ENCODE measurements at places on chromosomes 2 and 18. TPM values are rescaled to one million over a fixed set of nuclear protein-coding genes. Genes with fewer than 3 reads are reported as not detected.

GRCh38 chr2:569681-570080, 107.5 kb downstream of the TMEM18 start:
- DNase-seq, result no peak
- peaks cover 30% of the 10 kb centered on the region for H3K4me1 ChIP-seq
- H3K36me3 ChIP-seq, result peaks cover 5% of the 10 kb centered on the region
- H3K27ac ChIP-seq, result no peak overlapping the region
- no peak overlapping the region for H3K4me3 ChIP-seq

BUB1 gene
- 7.6 TPM for total RNA-seq

DNA sequence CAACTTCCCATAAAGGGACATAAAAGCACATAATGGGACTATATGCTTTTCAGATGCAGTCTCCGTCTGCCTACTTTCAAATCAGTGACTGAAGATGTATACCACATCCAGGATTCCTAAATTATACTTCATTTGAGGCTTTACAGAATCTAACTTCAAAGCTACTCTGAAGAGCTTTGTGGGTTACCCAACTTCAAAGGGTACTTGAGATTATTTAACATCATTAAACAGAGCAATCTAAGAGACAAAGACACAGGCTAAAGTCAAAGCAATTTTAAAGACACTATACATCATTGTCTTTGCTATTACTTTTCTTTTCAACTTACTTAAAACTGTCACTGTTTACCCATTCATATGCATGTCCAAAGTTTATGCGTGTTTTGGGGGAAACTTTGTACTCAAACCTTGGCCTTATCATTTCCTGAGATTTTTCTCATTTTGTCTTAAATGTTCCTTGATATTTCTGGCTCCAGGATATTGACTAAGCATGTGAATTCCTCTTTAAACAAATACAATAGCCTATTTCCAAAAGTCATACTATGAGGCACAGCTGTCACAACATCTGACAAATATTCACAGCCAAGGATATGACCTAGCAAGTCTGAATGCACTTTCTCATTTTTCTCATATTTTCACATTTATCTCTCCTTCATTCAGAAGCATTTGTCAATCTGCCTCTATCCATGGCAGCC, 1985.1 kb upstream of the PIK3C3 start:
- H3K36me3 ChIP-seq, result no peaks in the 10 kb centered on the region
- H3K27ac ChIP-seq, result no peak overlapping the region
- H3K4me1 ChIP-seq, result peaks cover 11% of the 10 kb centered on the region
- no peak overlapping the region for H3K4me3 ChIP-seq
- no peaks in the 10 kb centered on the region for H3K27me3 ChIP-seq

DNA sequence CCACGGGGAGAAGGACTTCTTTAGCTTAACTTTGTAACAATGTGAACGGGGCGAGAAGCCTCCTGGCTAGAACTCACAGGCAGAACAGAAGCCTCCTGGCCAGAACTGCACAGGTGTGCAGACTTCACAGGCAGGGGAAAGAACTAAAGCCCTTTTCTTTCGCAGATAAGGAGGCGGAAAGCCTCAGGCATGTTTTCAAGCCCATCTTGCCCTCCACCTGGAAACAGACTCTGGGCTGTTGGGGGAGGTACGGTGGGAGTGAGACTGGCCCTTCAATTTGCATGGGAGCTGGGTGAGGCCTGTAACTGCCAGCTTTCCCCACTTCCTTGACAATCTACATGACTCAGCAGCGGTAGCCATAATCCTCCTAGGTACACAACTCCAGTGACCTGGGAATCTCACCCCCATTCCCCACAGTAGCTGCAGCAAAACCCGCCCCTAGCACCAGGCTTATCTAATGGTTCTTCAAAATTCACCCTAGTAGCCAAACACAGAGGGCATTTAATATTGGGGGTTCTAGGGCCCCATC, 22.9 kb upstream of the ABCA12 start:
- H3K4me1 ChIP-seq, result no peaks in the 10 kb centered on the region
- H3K36me3 ChIP-seq, result peaks cover 6% of the 10 kb centered on the region
- H3K4me3 ChIP-seq, result no peak overlapping the region
- H3K27ac ChIP-seq, result no peak overlapping the region

DNA sequence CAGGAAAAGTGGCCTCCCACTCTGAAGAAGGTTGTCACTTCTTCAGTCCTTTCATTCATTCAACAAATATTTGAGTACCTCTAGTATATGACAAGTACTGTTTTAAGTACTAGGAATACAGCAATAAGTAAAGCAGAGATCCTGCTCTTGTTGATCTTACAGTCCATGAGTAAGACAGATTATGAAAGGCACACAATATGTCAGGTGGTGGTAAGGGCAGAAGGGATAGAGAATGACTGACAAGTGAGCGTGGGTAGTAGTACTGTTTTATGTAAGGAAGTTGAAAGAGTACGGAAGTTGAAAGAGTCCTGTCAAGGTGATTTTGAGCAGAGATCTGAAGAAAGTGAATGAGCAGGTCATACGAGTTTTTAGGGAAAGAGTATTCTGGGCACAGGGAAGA, 111.3 kb downstream of the GALNT1 start:
- H3K36me3 ChIP-seq, result peaks cover 9% of the 10 kb centered on the region
- H3K4me1 ChIP-seq, result peaks cover 9% of the 10 kb centered on the region
- no peaks in the 10 kb centered on the region for H3K27me3 ChIP-seq
- H3K27ac ChIP-seq, result no peak overlapping the region
- H3K4me3 ChIP-seq, result no peak overlapping the region
- no peak for DNase-seq

GRCh38 chr2:213834746-213835145, 550.5 kb downstream of the SPAG16 start:
- H3K27me3 ChIP-seq, result no peaks in the 10 kb centered on the region
- no peak for DNase-seq
- H3K4me1 ChIP-seq, result peaks cover 9% of the 10 kb centered on the region
- no peaks in the 10 kb centered on the region for H3K36me3 ChIP-seq

CHAC2 gene
- total RNA-seq, result 2.9 TPM

EPB41L5 gene
- 12.5 TPM for total RNA-seq

- peaks cover 2% of the 10 kb centered on the region for H3K27me3 ChIP-seq
- no peak overlapping the region for H3K4me3 ChIP-seq
- no peak overlapping the region for H3K27ac ChIP-seq
- no peak for DNase-seq
- no peaks in the 10 kb centered on the region for H3K4me1 ChIP-seq
Observed at GRCh38 chr2:52698408-52698807, 1069.2 kb upstream of the CHAC2 start.

GRCh38 chr2:32810909-32811495, 135.8 kb upstream of the LTBP1 start:
- no peak for DNase-seq
- peaks cover 18% of the 10 kb centered on the region for H3K4me1 ChIP-seq
- no peak overlapping the region for H3K27ac ChIP-seq
- H3K36me3 ChIP-seq, result peaks cover 5% of the 10 kb centered on the region
- no peaks in the 10 kb centered on the region for H3K27me3 ChIP-seq
- H3K4me3 ChIP-seq, result no peak overlapping the region

DNA sequence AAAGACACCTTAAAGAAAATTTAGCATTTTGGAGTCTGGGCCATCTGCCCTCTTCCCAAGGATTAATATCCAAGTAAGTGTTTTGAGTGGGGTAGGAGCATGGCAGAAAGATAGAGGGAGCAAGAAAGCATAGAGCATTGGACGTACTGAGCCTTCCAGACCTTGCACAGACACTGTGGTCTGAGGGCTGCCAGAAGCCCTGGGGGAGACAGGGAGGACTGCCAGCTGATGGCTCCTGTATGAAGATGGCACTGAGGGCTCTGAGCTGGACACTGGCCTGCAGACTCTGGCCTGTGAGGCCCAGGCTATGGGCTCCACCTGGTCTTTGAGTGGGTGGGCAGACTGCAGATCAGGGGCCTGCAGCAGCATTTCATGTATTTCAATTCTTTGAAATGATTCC, 2.9 kb upstream of the PKDCC start:
- H3K27me3 ChIP-seq, result no peaks in the 10 kb centered on the region
- no peak overlapping the region for H3K27ac ChIP-seq
- H3K36me3 ChIP-seq, result peaks cover 3% of the 10 kb centered on the region
- DNase-seq, result no peak
- H3K4me3 ChIP-seq, result no peak overlapping the region

NCL gene
- total RNA-seq, result 298 TPM

DNA sequence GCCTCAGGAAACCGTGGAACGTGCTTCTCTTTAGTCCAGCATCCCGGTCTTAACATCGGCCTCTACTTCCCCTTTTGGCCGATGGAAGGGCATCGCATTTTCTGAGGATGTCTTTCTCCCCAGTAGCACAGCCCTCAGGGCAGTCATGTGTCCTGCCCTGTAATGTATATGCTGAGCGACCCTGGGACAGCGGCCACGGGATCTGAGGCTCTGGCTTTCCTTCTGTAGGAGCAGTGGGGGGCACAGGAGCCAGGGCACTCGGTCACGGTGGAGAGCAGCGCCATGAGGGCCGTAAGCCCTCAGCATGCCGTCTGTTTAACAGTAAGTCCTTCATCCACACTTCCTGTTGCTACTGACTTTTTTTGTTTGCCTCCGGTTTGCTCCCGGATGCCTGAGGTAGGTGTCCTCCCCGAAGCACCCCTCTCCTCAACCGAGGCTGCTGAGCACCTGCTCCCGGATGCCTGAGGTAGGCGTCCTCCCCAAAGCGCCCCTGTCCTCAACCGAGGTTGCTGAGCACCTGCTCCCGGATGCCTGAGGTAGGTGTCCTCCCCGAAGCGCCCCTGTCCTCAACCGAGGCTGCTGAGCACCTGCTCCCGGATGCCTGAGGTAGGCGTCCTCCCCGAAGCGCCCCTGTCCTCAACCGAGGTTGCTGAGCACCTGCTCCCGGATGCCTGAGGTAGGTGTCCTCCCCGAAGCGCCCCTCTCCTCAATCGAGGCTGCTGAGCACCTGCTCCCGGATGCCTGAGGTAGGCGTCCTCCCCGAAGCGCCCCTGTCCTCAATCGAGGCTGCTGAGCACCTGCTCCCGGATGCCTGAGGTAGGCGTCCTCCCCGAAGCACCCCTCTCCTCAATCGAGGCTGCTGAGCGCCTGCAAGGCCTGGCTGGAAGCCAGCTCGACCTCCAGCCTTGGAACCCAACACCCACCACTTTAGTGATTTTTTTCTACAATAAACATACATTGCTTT, 169.3 kb downstream of the HDAC4 start:
- peaks cover 17% of the 10 kb centered on the region for H3K4me1 ChIP-seq
- H3K36me3 ChIP-seq, result no peaks in the 10 kb centered on the region
- H3K27ac ChIP-seq, result no peak overlapping the region
- no peak for DNase-seq
- no peaks in the 10 kb centered on the region for H3K27me3 ChIP-seq

DNA sequence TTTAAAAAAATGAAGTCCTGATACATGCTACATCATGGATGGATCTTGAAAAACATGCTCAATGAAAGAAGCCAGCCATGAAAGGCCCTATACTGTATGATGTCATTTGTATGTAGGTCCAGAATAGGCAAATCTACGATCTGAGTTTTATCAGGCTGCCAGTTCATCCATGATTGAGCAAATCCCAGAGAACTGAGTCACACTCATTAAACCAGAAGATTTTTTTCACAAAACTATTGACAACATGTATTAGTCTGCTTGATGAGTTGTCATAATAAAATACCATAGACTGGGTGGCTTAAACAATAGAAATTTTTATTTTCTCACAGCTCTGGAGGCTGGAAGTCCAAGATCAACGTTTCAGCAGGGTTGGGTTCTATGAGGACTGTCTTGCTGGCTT, 130.7 kb downstream of the MREG start:
- no peak for DNase-seq
- peaks cover 84% of the 10 kb centered on the region for H3K4me1 ChIP-seq
- H3K27ac ChIP-seq, result peak overlapping the region; percentile 39
- no peak overlapping the region for H3K4me3 ChIP-seq
- no peaks in the 10 kb centered on the region for H3K27me3 ChIP-seq
- peaks cover 2% of the 10 kb centered on the region for H3K36me3 ChIP-seq

- H3K36me3 ChIP-seq, result no peaks in the 10 kb centered on the region
- H3K4me3 ChIP-seq, result no peak overlapping the region
- no peak overlapping the region for H3K27ac ChIP-seq
- no peak for DNase-seq
Observed at GRCh38 chr2:62313449-62314227, 117.7 kb downstream of the B3GNT2 start.

DNA sequence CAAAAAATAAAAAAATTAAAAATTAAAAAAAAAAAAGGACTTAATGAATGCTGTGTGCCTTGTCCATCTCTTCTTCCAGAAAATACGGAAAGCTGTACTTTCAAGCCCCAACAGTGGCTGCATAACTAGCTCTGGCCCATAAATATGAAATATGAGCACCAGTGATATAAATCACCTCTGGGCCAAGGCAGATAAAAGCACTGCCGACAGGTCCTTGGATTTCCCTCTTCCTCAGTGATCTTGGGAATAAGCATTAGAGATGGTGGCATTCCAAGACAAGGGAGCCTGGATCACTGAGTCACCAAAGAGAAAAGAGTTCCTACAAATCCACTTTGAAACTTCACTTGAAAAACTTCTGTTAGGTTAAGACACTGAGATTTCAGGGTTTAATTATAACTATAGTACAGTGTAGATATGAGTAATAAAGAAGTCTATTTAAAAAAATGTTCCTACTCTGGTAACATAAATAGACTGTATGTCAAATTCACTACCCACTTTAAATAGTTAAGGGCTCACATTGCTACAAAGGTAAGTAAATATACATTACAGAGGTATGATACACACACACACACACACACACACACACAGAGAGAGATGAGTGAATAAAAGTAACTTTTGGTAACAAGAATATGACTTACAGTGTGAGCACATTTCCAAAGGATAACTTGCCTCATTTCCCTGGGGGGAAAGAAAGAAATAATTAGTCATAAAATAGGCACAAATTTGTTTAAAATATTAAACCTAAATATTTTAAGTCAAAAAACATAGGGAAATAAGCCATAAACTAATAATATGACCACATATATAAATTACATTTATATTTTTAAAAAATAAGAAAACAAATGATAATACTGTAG, 35.6 kb downstream of the PPP3R1 start:
- H3K27ac ChIP-seq, result peak overlapping the region; percentile 72
- peaks cover 4% of the 10 kb centered on the region for H3K36me3 ChIP-seq
- no peaks in the 10 kb centered on the region for H3K27me3 ChIP-seq
- no peak for DNase-seq
- no peak overlapping the region for H3K4me3 ChIP-seq

DNA sequence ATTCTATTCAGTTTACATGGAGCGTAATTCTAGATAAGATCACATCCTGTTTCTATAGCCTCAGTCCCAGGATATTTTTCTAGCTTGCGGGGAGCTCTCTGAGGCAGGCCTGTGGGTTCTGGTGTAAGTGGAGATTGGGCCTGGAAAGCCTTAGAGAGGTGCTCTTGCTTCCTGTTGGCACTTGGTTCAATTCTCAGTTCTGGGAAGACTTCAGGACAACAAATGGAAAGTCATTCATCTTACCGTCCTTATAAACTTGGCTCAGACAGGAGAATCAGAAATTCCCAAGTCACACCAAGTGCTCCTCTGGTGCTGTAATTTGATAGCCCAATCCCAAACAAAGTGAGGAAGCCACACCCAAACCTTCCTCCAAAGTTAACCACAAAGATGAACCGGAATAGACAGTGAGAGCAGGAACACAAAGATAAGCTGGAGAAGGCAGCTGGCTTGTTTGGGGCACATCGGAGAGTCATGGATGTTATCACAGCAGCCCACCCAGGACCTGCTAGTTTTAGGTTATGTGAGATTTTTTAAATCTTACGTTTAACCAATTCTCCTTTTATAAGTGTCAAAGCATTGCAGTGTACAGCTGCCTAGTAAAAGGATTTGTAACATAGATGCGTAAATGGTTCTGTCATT, 144.3 kb upstream of the MAP3K20 start:
- no peaks in the 10 kb centered on the region for H3K27me3 ChIP-seq
- peak overlapping the region; percentile 86 for H3K27ac ChIP-seq
- peaks cover 48% of the 10 kb centered on the region for H3K4me1 ChIP-seq
- no peak for DNase-seq

- peaks cover 19% of the 10 kb centered on the region for H3K36me3 ChIP-seq
- H3K4me1 ChIP-seq, result peaks cover 32% of the 10 kb centered on the region
- DNase-seq, result no peak
- H3K4me3 ChIP-seq, result no peak overlapping the region
- H3K27me3 ChIP-seq, result peaks cover 2% of the 10 kb centered on the region
Observed at GRCh38 chr2:31270131-31270530, 36.2 kb downstream of the EHD3 start.

DLX1 gene
- 6.7 TPM for total RNA-seq

Measured in chondrocyte (in vitro differentiated cells).